Ovary (tissue), 10 donors: ENCODE measurements at places on chromosomes 2 and 18. TPM values are rescaled to one million over a fixed set of nuclear protein-coding genes. Genes with fewer than 3 reads are reported as not detected.

GRCh38 chr18:48135436-48135966 is 205.0 kb upstream of the SMAD2 start:
- no peak for DNase-seq

The CFC1 gene
- not detected for total RNA-seq

DNA sequence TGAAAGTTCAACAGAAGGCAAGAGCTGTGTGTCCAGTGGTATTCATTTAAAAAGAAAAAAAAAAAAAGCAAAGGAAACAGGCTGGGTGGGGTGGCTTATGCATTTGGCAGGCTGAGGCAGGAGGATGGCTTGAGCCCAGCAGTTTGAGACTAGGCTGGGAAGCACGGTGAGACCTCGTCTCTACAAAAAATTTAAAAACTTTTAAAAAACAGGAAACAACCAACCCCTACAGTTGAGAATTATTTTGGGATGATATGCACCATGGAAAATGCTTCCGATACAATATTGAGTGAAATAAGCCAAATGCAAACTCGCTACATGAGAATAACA is 31.2 kb downstream of the PTPN18 start:
- no peak for DNase-seq

The AGXT gene
- total RNA-seq: not detected

- DNase-seq: no peak
Measured at GRCh38 chr2:170013802-170014551, 164.0 kb upstream of the MYO3B start.

DNA sequence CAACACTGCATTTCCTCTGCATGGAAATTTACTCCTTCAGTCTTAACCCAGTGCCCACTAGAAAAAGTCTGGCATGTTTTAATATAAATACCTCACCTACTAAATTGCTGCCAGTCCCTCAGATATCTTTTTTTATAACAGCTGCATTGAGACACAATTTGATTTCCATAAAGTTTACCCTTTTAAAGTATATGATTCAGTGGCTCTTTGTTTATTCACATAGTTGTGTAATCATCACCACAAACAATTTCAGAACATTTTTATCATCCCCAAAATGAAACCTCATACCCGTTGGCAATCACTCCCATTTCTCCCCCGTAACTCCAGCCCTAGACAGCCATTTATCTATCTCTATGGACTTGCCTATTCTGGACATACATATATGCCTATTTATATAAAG is 17.0 kb upstream of the FRZB start:
- DNase-seq: no peak

DNA sequence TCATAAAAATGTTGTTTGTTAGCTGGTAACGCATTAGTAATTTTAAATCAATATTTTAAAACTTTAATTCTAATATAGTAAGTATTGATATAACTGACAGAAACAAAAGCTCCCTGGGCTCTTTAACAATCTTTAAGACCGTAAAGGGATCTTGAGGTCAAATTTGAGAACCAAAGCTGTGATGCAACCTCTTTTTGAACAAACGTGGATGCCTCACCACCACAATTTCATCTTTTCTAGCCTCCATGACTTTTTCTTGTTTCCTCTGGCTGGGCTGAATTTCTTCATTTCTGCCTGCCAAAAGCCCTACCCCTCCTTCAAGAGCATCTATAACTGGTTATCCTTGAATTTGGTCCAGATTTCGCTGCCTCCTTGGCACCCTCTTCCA is 563 bp upstream of the POLE4 start:
- DNase-seq: no peak

- no peak for DNase-seq
Measured at GRCh38 chr2:237042101-237042500, 43.6 kb upstream of the COPS8 start.

GRCh38 chr2:55231546-55232083 is 478 bp downstream of the CLHC1 start:
- no peak for DNase-seq

GRCh38 chr18:44741511-44741910 is 60.8 kb downstream of the SETBP1 start:
- no peak for DNase-seq

The BOK gene
- 10.1 TPM for total RNA-seq

- DNase-seq: no peak
Measured at GRCh38 chr2:20796374-20796791, 26.5 kb downstream of the LDAH start.

GRCh38 chr18:24669502-24669901 is 209.1 kb downstream of the HRH4 start:
- DNase-seq: no peak

GRCh38 chr18:35088921-35089320 is 47.7 kb downstream of the MAPRE2 start:
- DNase-seq: no peak

GRCh38 chr18:2994603-2995432 is 18.1 kb downstream of the LPIN2 start:
- DNase-seq: no peak

The MBP gene
- total RNA-seq: 23.2 TPM

GRCh38 chr18:62664414-62664813 is 50.9 kb upstream of the PHLPP1 start:
- no peak for DNase-seq

DNA sequence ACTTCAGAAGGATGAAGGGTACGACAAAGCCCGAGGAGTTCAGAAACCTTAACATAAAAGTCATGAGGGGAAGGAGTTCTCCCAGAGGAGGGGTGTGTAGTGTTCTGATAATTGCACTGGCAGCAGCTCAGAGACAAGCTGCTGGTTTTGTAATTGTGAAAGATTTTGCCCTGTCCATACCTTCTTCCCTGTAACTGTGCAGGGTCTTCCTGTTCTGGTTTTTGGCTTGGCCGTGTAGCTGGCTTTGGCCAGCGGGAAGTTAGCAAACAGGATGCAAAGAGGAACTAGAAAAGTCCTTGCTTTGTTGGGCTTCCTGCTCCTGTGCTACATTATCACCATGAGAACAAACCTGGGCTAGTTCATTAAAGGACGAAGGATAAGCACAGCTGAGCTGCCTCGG is 160.8 kb downstream of the LPIN1 start:
- DNase-seq: no peak

The FAM161A gene
- total RNA-seq: 8.0 TPM

The GALR1 gene
- under 0.01 TPM for total RNA-seq

- no peak for DNase-seq
Measured at GRCh38 chr2:62461017-62461553, 44.9 kb downstream of the TMEM17 start.

DNA sequence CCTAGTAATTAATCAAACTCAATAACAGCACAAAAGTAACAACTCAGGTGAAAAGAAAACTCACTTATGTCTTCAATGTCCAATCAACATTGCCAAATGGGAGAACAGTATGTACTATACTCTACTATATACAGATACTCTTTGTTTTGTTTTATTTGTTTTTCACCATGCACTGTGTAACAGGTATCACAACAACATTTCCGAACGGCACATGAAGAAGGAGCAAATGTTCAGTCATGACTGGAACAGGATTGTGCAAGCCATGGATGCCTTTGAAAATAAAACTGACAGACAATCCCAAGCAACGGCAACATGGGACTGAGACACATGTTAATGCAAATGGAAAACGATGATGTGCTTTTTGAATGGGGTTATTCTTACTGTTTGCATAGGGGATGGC is 334.9 kb upstream of the THUMPD2 start:
- DNase-seq: no peak

GRCh38 chr2:226733189-226733858 is 66.3 kb downstream of the IRS1 start:
- DNase-seq: peak; percentile 32

GRCh38 chr2:32976409-32977063 is 29.8 kb downstream of the LTBP1 start:
- DNase-seq: no peak

The CENPO gene
- total RNA-seq: 3.9 TPM

GRCh38 chr2:152585830-152586484 is 131.3 kb downstream of the PRPF40A start:
- DNase-seq: no peak

- DNase-seq: no peak
Measured at GRCh38 chr2:46091004-46091403, 206.2 kb upstream of the EPAS1 start.

The FIGN gene
- 8.9 TPM for total RNA-seq

GRCh38 chr18:70452501-70452900 is 163.7 kb downstream of the SOCS6 start:
- no peak for DNase-seq

DNA sequence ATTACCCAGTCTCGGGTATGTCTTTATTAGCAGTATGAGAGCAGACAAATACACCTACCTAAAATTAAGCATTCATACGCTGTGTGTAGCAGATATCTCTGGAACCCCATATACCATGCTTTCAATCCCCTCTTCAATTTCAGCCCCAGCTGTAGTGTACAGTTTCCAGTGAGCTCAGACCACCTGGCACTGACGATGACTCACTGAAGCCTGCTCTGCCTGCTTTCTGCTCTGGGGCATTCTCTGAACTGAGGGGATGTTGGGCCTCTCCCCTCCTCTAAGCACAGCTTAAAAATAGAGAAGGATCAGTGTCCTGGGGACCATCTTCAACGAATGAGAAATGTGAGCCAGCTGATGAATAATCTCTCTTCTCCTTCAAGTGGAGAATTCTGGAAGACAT is 8.7 kb upstream of the CCL20 start:
- DNase-seq: no peak

The MYL1 gene
- total RNA-seq: not detected

- peak; percentile 68 for DNase-seq
Measured at GRCh38 chr2:105329561-105330495, at the start of gene TGFBRAP1. Gene TGFBRAP1, minus strand, starts transcription at chr2:105329735. Its CDS starts 21,434 bp downstream, at chr2:105308301.

The YWHAQ gene
- total RNA-seq: 156 TPM

- DNase-seq: no peak
Measured at GRCh38 chr2:192657362-192657761, 462.6 kb upstream of the TMEFF2 start.

GRCh38 chr2:236638707-236639106 is 69.1 kb downstream of the ACKR3 start:
- DNase-seq: no peak

DNA sequence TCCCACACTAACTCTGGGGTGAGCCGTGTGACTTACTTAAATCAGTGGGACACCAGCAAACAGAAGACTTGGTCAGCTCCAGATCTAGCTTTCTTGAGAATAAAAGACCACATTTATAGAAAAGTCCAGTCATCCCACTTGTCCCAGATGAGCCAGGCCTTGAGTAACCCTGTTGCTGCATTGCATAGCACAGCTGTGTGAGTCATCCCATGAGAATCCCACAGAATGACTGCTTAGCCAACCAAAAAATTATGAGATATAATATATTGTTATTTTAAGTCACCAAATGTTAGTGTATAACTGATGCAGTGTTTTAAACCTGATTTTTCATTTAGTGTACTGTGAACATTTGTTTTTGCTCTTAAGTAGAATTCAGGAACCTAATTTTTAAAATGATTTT is 94.2 kb upstream of the FSHR start:
- no peak for DNase-seq

- DNase-seq: no peak
Measured at GRCh38 chr18:46868169-46868921, 49.0 kb downstream of the PIAS2 start.

DNA sequence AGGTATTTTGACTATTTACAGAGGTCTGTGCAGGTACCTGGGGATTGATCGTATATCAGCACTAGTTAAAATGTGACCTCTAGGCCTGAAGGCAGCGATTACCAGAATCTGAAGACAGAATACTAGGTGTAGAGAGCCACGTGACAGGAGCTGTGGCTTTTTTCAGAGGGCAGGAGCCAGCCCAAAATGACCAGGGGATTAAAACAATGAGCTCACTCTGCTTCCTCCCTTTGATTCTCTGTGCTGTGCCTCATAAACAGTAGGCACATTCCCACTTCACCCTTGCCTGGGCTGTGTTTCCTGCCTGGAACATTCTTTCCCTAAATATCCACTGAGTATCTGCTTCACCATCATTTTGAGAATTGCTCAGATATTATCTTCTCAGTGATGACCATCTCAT is 15.2 kb downstream of the ITGAV start:
- no peak for DNase-seq

- no peak for DNase-seq
Measured at GRCh38 chr2:203914546-203915182, 21.9 kb upstream of the ICOS start.

DNA sequence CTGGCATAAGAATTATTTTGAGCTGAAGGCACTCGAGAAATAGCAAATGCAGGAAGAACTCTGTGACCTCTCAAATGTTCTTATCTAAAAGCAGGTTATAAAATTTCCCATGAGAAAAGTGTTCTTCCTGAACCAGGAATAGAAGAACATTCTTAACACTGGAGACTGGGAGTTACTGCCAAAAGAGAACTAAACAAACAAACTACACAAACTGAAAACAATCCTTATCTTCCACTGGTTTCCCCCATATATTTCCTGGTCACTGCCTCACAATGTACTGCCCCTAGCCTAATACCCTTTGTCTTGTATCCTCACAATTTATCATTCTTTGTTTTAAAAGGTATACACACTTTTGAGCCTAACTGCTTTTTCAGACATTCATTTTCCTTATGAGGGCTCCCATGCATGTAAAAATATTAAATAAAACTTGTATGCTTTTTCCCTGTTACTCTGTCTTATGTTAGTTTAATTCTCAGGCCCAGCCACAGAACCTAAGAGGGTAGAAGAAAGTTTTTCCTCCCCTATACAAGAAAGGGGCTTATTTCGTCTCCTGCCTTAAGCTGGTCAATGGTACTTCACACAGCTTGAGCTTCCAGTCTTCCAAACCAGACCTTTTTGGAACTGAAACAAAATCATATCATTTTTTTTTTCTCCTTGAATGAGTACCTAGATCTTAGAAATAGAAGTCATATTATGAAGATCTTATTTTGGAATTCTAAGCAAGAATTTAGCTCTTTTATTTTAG is 110.6 kb downstream of the MSTN start:
- DNase-seq: no peak

DNA sequence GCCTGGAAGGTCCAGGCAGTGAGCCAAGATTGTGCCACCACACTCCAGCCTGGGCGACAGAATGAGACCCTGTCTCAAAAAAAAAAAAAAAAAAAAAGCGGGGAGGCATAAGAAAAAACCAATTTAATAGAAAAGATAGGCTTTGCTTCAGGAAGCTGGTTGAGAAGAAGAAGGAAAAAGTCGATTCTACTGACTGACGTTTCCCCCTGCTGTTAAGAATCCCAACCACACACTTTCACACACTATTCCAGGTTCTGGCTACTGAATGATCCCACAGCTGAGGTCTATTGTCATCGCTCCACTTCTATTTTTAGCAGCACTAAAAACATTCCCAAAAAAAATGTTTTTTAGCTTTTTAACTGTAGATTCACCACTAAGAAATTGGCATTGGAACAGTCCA is 6.7 kb upstream of the CHCHD5 start:
- DNase-seq: no peak
